ENCODE measurements at places on chromosomes 7 and 10. TPM values are rescaled to one million over a fixed set of nuclear protein-coding genes. Genes with fewer than 3 reads are reported as not detected.

RBP3 gene
- not detected for total RNA-seq

MYO1G gene
- 0.11 TPM for total RNA-seq

- H3K4me1 ChIP-seq: peaks cover 32% of the 10 kb centered on the region
- H3K36me3 ChIP-seq: no peaks in the 10 kb centered on the region
- no peak for DNase-seq
- no peak overlapping the region for H3K4me3 ChIP-seq
- H3K27ac ChIP-seq: peak overlapping the region; percentile 82
- no peaks in the 10 kb centered on the region for H3K27me3 ChIP-seq
Measured at GRCh38 chr7:121545418-121545817, 149.3 kb upstream of the FAM3C start.

CALCR gene
- total RNA-seq: not detected

DNA sequence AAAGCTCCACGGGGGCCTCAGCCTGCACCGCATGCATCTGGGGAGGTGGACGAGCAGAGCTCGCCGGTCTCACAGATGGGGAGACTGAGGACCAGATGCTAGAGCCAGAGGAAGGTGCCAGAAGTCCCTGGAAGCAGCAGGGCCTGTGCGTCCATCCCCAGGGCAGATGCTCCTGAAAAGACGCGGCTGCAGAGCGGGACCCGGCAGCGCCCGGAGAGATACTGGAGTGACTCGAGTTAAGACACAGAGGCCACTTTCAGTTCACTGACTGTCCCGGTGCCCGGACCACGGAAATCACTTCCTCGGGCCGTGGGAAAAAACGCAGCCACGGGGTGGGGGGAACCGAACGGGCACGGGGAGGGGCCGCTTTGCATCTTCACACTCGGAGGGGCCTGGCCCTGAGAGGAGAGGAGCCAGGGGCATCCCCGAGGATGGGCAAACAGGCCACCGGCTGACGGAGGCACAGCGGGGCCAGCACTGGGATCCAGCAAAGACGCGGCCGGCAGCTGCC is 85.4 kb downstream of the FOXL3 start:
- H3K27ac ChIP-seq: no peak overlapping the region
- no peak overlapping the region for H3K4me3 ChIP-seq
- no peaks in the 10 kb centered on the region for H3K27me3 ChIP-seq
- DNase-seq: no peak
- peaks cover 7% of the 10 kb centered on the region for H3K4me1 ChIP-seq

DNA sequence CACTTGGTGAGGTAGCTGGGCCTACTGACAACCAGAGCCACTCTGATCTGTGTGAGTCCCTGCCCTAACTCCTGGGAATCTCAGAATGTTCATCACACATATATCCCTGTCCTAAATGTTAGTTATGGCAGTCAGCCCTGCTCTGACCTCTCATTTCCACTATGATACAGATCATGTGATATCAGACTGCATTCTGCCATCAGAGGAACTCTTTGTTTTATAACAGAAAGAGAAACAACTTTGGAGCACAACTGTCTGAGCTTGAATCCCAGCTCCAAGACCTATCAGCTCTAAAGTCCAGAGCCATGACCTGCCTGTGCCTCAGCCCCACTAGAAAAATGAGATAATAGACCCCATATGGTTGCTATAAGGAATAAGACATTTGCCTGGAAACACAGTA is 54.6 kb upstream of the ABCB4 start:
- DNase-seq: no peak
- H3K27me3 ChIP-seq: no peaks in the 10 kb centered on the region

DNA sequence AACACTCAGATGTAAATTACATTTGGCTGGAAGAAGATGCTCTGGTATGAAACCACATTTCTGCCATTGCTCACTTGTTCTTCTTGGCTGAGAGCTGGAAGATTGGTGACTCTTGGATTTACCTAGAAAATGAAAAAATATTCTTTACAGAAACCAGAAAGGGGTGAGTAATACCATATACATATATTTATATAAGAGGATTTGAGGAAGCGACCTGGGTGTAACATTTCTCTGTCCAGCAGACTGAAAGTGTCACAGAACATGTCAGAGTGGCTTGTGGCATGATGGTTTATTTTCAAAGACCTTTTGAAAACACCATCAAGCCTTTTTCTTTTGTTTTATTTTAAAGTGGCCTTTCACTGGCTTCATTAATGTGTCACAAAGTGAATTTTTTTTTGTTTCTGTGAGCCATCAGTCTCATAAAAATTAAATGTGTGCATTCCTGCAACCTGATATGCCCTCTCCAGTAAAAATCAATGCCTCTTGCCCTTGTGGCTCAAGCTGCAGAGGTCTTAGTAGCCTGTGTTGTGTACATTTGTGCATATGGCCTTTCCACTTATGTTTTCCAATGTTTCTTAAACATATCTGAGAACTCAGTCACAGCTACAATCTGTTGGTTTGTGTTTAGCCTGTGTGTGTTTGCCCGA is 23.5 kb downstream of the CREB5 start:
- no peaks in the 10 kb centered on the region for H3K36me3 ChIP-seq
- no peak for DNase-seq
- H3K4me3 ChIP-seq: no peak overlapping the region

DNA sequence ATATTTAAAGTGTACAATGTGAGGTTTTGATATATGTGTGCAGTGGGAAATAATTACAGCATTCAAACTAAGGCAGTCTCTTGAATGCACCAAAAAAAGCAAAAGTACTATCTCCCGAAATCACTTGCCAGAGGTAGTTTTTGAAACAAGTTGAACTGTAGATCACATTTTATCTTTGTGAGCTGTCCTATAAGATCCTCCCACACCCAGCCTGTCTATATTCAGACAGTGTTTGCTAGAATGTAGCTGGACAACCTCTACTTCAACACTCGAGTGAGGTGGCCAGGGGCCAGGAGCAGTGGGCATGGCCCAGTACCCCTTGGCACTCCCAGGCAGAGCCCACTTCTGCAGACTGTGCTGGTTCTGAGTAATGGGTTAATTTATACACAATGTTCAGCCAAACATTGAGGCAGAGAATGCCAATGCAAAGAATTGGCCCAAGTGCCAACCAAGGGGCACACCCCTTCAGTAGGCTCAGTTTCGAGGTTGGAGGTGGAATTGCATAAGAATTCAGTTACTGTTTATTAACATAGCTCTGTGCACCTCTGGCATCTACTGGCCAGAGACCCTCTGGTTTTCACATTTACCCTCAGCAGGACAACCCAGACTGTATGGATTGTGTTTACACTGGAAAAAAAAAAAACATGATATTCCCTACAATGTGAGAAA is 70.5 kb downstream of the AHR start:
- no peaks in the 10 kb centered on the region for H3K36me3 ChIP-seq
- no peaks in the 10 kb centered on the region for H3K27me3 ChIP-seq
- peaks cover 23% of the 10 kb centered on the region for H3K4me1 ChIP-seq
- DNase-seq: no peak

DNA sequence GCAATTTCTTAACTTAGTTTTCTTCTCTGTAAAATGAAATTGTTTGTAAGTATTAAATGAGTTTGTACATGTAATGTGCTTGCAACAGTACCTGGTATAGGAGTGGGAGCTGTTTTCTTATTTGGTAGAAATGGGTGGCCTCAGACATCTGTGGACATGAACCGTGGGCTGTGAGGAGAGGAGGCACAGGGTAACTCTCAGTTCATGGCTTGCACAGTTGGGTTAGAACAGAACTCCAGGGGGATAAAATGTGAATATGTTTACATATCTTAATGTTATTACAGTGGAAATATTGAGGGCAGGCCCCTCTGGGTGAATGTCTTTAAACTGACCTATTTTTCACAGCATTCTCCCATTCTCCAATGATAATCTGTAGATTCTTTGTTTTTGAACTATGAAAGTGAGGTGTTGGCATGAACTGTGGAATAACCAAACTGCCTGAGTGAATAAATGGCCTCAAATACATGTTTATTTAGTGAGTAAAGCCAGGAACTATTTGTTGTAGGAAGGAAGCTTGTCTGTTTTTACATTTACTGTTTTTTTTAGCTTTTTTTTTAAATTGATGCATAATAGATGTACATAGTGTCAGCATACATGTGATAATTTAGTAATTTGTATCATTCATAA is 2.6 kb downstream of the ABCA13 start:
- no peaks in the 10 kb centered on the region for H3K36me3 ChIP-seq
- peak overlapping the region; percentile 91 for H3K27ac ChIP-seq
- H3K4me3 ChIP-seq: no peak overlapping the region
- peaks cover 20% of the 10 kb centered on the region for H3K4me1 ChIP-seq
- H3K27me3 ChIP-seq: no peaks in the 10 kb centered on the region

NPSR1 gene
- not detected for total RNA-seq

DNA sequence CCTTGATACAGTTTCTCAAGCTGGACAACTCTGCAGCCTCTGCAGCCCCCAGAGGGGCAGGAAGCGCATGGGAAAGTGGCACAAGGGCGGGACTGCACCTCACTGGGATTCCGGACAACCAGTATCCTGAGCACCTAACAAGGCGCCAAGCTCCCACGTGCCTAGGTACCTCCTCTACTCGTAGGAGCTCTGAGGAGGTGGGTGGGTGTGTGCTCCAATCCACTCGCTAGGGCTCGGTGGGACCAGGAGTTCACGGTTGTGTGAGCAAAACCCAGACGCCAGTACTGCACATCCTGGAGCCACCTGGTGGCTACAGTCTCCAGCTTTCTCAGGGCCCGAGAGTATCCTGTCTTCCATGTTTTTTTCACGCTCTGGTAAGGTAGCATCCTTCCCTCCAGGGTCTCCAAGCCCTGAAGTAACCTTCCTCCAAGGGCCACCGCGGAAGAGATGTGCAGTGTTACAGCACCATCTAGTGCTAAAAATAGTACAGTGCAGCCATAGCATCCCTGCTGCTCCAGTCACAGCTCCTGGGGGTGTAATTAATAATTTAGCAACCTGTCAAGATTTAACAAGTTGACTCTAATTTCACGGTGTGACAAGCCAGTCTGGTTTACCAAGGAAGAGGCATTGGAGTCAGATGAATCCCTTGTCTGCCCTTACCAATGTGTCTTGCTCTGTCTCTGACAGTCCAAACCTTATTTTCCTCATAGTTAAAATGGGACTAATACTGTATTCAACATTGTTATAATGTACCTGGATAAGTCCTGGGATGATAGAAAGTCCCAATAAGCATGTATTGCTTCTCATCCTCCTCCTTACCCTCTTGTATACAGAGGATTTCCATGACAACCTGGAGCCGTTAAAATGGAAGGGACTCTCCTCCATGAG is 70.4 kb downstream of the HERPUD2 start:
- DNase-seq: peak; percentile 49
- H3K4me3 ChIP-seq: no peak overlapping the region
- no peaks in the 10 kb centered on the region for H3K4me1 ChIP-seq
- H3K36me3 ChIP-seq: peaks cover 3% of the 10 kb centered on the region
- H3K27ac ChIP-seq: no peak overlapping the region

DNA sequence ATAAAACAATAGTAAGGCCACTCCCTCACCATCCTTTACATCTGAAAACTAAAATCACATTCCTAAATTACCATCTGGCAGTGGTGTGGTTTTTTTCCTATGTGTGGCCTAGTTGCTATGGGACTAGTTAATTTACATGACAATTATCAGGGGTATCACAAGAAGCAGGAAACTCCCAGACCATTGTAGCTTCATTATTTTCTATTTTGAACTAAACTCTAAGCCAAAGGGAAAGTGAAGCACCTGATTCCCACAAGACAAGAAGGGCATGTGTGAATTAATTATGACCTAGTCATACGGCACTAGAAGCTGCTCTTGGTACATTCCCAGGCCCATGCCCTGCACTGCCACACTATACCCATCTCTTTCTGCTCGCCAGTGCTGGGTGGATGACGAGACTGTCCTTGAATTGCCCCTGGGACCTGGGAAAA is 103.4 kb downstream of the ATXN7L1 start:
- no peak for DNase-seq
- H3K27ac ChIP-seq: no peak overlapping the region
- H3K27me3 ChIP-seq: no peaks in the 10 kb centered on the region

CUL2 gene
- total RNA-seq: 45.3 TPM

GRCh38 chr7:103879411-103879810 is 110.0 kb downstream of the RELN start:
- H3K4me3 ChIP-seq: no peak overlapping the region
- DNase-seq: no peak
- H3K36me3 ChIP-seq: no peaks in the 10 kb centered on the region

DNA sequence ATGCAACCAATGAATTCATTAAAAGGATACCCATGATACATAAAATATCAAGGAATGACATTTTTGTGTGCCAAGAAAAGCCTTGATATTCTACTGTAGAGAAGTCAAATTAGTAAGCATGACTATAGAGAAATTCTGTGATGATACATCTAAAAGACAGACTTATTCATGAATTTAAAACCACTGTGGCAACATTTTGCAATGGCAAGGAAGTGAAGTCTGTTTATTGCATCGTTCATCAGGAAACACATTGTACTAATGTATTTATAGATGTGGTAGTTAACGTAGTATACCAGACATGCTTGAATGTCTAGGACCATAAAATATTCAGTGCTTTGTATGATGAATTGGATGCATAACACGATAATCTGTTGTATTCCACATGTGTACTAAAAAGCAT is 9.3 kb upstream of the CLEC5A start:
- no peaks in the 10 kb centered on the region for H3K27me3 ChIP-seq
- DNase-seq: no peak
- H3K36me3 ChIP-seq: no peaks in the 10 kb centered on the region
- H3K27ac ChIP-seq: no peak overlapping the region
- H3K4me3 ChIP-seq: no peak overlapping the region

DNA sequence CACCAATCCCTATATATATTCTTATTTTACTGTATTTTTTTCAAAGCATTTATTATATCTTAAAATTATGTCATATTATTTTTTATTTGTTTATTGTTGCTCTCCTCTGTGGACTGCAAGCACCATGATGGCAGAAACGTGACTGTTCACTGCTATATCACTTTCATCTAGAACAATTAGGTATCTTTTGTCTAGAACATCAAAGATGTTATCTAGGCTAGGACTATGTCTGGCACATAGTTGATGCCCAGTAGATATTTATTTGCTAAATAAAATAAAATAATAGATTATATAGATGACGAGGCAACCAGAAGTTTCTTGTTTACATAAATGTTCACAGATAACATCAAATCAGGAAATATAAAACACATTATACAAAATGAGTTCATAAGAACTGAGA is 12.4 kb upstream of the GPR158 start:
- DNase-seq: no peak
- H3K27me3 ChIP-seq: no peaks in the 10 kb centered on the region
- H3K4me1 ChIP-seq: no peaks in the 10 kb centered on the region
- H3K27ac ChIP-seq: no peak overlapping the region

DNA sequence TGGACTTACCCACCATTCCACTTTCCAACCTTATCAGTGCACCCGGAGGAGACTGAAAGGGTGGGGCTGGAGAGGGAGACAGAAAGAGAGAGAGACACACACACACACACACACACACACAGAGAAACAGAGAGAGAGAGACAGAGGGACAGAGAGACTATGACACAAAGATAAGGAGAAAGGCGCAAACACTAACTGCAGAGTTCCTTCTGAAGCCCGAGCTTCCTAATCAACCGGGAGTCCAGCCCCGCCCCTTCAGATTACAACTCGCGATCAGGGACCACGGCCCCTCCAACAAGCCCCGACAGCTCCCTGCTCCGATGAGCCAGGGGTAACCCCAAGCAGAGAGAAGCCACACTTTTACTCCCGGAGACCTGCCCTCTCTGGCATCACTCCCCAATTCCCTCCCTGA is 499 bp downstream of the GAL3ST4 start:
- H3K27ac ChIP-seq: no peak overlapping the region
- peaks cover 14% of the 10 kb centered on the region for H3K4me1 ChIP-seq
- peak overlapping the region; percentile 55 for H3K4me3 ChIP-seq
- H3K36me3 ChIP-seq: no peaks in the 10 kb centered on the region
